CD4-positive, alpha-beta T cell treated with Interleukin-6 at 100 ng/mL for 8 hours (primary cell): ENCODE measurements at places on chromosomes 16 and 17.

DNA sequence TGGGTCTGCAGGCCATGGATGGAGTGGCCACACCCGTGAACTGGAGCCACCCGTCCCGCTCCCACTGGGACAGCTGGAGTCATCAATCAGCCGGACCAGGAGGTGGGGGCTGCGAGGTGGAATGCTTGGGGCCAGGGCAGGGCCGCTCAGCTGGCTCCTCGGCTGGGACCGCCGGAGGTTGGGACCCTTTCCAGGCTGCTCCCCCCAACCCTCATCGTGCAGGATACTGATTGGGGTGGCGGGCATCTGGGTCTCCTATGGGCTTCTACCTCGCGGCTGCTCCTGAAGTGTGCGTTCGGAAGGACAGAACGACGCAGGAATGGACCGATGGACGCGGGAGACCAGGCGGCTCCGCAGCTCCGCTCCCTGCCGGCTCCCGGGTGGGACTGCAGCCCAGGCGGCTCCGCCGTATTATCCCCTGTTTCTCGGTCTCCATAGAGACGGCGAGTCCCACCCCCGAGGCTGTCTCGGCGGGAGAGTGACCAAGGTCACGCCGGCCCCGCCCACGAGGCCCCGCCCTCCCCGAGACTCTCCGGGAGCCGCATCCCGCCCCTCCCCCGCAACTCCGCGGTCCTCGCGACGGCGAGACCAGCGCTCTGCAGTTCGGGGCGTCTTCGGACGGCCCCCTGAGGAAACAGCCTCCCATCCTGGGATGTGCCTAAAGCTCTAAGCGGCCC, at the start of gene TPPP3:
Gene TPPP3, minus strand, starts transcription at position 388 of the 677 bp plus-strand sequence. CDS start 2,387 bp downstream, outside the sequence.
- DNase-seq, result no peak

GRCh38 chr17:65988451-65988850, 203.5 kb downstream of the CEP112 start:
- DNase-seq, result no peak

DNA sequence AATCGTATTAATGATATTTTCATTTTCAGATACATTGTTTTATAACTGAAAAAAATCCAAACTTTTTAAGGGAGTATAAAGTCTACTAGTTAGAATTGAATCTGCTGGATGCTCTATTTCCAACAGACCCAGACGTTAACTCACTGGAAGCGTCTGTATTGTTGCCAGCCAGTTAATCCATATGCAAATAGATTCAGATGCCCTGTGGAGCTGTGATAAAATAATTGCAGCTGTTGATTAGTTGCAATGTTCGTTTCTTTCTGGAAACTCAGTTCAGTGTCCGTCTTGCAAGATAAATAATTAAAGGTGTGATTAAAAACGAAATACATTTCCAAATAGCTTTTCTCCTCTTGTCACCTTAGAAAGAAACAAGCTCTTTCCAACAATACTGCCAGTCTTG, 5.1 kb upstream of the GNA13 start:
- no peak for DNase-seq

GRCh38 chr17:33469911-33470310, 176.8 kb upstream of the ASIC2 start:
- DNase-seq, result no peak

- DNase-seq, result no peak
Observed at GRCh38 chr16:56108724-56109123, 82.6 kb upstream of the GNAO1 start.

DNA sequence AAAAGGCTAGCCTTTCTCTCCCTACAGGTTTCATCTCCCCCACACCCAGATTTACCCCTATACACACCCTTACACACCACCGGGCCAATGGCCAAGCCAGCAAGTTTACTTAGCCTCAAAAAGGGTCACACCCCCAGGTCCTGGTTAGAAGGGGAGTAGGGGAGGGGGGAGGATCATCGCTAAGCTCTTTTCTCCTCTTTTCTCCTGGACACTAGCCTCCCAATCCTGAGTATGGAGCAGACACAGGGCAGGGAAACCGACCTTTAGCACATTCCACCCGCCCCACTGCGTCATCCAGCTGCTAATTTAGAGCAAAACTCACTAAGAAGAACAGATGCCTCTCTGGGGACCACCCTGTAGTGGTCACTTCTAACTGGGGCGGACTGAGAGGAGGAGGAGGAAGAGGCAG, 4.4 kb downstream of the ACLY start:
- DNase-seq, result no peak

- DNase-seq, result no peak
Observed at GRCh38 chr16:22710326-22710725, 103.6 kb upstream of the HS3ST2 start.

GRCh38 chr16:74271872-74272271, 24.7 kb upstream of the PSMD7 start:
- no peak for DNase-seq

DNA sequence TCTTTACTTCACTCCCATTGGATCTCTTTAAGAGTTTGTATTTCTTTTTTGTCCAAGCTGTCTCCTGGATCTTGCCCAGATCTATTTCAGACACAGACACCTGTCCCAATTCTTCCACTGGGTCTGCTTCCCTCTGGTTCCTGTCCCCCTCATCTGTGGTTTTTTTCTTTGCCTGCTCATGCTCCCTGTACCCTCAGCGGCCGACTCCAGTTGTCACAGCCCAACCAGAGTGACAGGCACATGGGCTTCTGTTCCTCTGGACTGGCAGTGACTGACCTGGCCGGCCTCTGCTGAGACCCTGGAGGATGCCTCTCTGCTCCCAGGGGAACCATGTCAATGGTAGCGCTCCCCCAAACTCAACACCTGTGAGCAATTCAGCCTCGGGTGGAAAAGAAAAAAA, 142.6 kb downstream of the WSCD1 start:
- no peak for DNase-seq

DNA sequence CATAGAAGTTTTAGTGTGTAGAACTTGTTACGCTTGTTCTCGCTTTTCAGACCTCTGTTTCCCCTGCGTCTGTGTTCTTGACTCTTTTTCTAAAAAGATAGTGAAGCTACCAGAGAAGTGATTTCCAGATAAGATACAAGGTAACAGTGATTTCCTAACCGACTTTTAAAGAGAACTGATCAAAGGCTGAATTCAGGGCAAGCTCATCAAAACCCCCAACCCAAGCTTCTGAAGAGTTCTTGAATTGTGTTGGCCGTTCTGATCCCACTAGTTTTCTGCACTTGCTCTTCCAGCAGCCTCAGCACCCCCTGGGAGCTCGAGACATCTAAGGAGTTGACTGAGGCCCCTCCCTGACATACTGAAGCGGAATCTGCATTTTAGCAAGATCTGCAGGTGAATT, 12.7 kb upstream of the NSMCE1 start:
- DNase-seq, result peak; percentile 8

DNA sequence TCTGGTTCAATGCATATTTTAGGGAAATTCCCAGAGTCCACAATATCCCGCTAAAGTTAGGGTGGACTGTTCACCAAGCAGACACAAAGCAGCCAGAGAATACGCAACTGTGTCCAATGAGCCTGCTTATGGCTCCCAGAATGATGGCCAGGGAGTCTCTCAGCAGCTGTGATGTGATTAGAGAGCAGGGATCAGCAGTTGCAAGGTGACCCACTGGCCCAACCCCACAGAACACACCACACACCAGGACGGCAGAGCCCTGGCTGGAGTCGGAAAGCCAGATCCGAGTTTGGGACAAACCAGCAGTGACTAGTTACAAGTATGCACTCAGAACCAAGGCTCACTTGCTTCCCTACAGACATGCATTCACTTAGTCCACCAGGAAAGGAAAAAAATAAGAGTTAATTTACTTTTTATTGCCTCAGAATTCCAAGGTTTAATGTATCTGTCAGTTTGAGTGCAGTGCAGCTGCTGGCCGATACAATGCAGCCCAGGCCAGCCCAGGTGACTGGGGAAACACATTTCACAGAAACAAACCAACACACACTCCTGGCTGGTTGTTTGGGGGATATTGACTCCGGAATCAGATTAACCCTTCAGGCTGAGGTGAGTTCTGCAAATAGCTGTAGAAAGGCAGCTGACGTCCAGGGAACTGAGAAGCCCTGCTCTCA, 121.7 kb downstream of the HIC1 start:
- DNase-seq, result no peak

GRCh38 chr17:39132192-39132610, 19.2 kb downstream of the PLXDC1 start:
- DNase-seq, result no peak

GRCh38 chr16:11249233-11250061, 6.6 kb downstream of the SOCS1 start:
- no peak for DNase-seq

DNA sequence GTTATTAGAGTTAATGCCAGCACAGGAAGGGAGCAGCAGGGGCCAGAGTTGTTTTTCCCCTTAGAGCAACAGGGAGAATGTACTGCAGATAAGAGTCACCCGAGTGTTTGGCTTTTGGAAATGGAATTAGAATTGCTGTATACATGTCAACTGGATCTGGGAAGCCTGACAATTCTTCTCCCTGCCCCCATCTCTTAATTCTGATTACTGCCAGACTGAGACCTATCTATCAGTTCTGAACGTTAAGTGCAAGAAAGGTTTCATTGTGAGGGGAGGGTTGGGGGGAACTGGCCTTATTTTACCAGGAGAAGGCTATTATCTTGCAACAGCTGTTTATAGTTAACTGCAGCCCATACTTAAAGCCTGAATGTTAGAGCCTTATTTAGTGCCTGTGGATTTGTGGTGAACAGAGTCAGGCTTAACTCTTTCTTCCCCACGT, 424.5 kb upstream of the CDH11 start:
- DNase-seq, result no peak

- no peak for DNase-seq
Observed at GRCh38 chr16:71919035-71919434, 23.7 kb downstream of the IST1 start.

- no peak for DNase-seq
Observed at GRCh38 chr17:11898526-11899235, 98.6 kb downstream of the ZNF18 start.

- no peak for DNase-seq
Observed at GRCh38 chr17:57366558-57367351, 110.4 kb downstream of the MSI2 start.

GRCh38 chr17:49165143-49165542, 32.6 kb downstream of the B4GALNT2 start:
- no peak for DNase-seq

GRCh38 chr17:63314761-63315160, 131.3 kb downstream of the CYB561 start:
- DNase-seq, result no peak

DNA sequence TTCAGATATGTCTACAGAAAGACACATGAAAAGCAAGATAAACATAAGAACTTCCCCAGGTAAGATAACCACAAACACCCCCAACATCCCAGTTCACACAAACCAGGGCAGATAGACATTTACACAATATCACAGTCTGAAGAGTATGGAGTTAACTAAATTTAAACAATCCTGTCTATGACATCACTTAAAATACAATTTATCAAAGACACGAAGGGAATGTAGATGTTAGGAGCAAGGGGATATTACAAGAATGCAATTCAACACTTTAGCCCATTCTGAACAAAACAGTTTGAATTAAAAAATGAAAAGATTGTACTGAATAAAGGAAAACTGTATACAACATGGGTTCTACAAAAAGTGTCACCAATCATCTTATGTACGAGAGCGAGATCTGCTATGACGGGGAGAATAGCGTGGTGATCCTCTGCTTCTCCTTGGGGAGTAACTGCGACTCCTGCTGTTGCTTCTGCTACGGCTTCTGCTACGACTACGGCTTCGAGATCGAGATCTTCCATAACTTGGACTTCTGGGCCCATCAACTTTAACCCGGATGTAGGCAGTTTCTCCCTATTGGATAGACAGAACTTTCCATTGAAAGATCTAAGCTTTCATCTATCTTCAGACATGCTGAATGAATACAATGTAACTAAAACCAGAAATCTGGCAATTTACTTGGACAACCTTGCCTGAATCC, 1.9 kb downstream of the SRSF1 start:
- no peak for DNase-seq

GRCh38 chr17:37648555-37648954, 5.3 kb upstream of the DDX52 start:
- no peak for DNase-seq

- no peak for DNase-seq
Observed at GRCh38 chr17:57379237-57379894, 123.0 kb downstream of the MSI2 start.

DNA sequence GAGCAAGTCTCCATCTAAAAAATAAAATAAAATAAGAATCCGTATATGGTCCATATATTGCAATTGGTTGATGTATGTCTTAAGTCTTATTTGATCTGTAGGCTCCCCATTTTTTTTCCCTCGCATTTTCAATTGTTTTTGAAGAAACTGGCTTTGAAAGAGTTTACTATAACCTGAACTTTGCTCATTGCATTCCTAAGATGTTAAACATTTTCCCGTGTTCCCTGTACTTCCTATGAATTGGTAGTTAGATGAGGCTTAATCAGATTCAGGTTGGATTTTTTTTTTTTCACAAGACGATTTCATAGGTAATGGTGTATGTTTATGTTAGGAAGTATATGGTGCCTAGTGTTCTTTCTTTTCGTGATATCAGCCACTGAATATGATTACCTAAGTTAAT, 3.3 kb downstream of the LRRC36 start:
- DNase-seq, result no peak

DNA sequence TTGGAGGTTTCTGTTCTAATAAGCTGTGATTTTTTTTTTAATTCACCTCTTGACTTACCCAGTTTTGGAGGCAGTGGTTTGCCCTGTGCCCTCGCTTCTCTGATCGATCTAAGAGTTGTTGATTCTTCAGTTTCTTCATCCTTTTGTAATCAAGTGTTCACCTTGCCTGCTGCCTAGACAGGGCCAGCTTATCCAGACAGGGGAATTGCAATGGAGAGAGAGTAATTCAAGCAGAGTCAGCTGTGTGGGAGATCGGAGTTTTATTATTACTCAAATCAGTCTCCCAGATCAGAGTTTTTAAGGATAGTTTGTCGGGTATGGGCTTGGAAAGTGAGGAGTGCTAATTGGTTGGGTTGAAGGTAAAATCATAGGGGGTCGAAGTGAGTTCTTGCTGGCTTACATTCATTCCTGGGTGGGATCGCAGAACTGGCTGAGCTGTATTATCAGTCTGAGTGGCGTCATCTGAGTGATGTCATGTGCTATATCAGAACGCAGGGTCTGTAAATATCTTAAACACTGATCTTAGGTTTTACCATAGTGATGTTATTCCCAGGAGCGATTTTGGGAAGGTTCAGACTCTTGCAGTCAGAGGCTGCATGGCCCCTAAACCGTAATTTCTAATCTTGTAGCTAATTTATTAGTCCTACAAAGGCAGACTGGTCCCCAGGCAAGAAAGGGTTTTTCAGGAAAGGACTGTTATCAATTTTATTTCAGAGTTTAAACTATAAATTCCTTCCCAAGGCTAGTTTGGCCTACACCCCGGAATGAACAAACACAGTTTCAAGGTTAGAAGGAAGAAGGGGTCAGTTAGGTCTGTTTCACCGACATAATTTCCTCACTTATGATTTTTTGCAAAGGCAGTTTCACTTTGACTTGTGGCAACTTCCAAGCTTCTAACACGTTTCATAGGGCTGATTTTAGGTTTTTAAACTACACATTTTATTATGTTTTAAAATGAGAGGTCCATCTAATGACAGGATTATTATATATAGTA, 21.5 kb upstream of the KCNJ16 start:
- no peak for DNase-seq

DNA sequence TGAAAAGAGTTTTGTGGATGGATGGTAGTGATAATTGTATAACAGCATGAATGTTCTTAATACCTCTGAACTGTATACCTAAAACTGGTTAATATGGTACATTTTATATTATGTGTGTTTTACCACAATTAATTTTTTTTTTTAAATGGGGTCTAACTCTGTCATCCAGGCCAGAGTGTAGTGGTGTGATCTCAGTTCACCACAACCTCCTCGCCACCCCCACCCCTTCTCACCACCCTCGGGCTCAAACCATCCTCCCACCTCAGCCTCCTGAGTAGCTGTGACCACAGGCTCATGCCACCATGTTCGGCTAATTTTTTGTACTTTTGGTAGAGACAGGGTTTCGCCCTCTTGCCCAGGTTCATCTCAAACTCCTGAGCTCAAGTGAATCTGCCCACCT, 123.2 kb downstream of the CDRT15L2 start:
- no peak for DNase-seq
